ENCODE measurements at places on chromosomes 16 and 17. TPM values are rescaled to one million over a fixed set of nuclear protein-coding genes. Genes with fewer than 3 reads are reported as not detected.

HNF1B gene
- not detected for total RNA-seq

PPL gene
- 13.4 TPM for total RNA-seq

- DNase-seq = no peak
Observed at GRCh38 chr16:19008245-19009169, 24.8 kb downstream of the TMC7 start.

MXRA7 gene
- 104 TPM for total RNA-seq

RPH3AL gene
- 12.2 TPM for total RNA-seq

NOD2 gene
- 0.25 TPM for total RNA-seq

DNA sequence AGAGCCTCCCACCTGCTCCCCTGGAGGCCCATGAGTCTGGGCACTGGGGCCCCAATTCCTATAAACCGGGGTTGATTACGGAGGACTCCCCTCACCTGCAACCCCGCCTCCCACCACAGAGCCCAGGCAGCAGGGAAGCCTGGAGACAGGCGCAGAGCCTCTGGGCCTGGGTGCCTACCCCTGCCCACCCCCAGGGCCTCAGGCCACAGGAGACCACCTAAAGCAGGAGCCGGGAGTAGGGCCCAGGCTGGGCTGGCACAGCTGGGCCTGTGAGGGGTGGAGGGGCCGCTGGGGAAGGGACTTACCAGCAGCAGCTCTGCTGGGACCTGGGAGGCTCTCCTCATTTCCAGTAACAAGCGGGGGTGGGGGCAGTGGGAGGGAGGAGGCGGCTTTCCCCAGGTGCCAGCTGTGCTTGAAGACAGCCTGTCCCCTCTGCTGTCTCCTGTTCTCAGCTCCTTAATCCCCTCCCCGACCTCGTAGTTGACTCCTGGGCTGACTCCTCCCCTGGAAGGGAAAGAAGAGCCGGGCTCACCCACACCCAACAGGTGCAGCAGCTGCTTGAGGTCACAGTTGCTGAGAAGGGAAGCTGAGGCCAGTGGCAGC lies 46.8 kb downstream of the TMEM235 start:
- DNase-seq = no peak

TM4SF5 gene
- total RNA-seq = not detected

DNA sequence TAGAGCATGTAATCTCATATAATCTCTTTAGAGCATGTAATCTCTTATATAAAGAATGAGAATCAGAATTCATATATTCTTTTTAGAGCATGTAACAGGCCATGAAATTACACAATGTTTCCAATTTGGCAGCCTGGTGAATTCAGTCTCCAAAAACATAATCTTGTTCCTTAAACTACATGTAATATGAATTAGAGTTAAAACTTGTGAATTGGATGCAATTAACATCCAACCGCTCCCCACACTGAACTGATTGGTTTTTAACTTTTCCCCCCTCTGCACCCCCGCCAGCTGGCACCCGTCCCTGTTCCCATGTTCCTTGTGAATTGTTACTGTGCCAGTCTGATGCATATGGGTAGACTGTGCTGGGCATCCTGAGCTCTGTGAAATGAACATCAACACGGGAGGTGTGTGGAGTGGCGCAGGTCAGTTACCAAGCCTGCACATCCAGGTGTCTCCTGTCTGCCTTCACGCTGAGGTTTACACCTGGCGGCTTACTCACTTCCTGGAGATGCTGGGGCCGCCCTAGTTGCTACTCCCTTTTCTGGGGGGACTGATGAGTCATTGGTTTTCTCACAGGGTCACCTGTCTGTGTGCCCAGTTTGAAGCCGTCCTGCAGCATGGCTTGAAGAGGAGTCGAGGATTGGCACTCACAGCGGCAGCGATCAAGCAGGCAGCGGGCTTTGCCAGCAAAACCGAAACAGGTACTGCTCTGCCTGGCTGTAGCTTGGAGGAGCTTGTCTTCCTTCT lies 50.4 kb downstream of the SNX29 start:
- no peak for DNase-seq

DNA sequence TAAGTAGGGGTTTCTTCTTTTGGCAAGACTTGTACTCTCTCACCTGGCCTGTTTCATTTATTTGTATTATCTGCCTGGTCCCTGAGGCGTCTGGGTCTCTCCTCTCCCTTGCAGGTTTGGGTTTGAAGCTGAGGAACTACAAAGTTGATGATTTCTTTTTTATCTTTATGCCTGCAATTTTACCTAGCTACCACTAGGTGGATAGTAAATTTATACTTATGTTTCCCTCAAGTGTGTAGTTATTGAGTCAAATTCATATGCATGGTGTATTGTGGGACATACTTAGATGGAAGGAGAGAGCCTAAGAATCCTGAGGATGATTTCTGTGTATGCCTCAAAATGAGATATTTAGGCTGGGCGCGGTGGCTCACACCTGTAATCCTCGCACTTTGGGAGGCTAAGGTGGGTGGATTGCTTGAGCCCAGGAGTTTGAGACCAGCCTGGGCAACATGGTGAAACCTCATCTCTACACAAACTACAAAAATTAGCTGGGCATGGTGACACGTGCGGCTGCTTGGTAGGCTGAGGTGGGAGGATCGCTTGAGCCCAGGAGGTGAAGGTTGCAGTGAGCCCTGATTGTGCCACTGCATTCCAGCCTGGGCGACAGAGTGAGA lies 13.6 kb downstream of the TMEM98 start:
- DNase-seq = no peak

DNA sequence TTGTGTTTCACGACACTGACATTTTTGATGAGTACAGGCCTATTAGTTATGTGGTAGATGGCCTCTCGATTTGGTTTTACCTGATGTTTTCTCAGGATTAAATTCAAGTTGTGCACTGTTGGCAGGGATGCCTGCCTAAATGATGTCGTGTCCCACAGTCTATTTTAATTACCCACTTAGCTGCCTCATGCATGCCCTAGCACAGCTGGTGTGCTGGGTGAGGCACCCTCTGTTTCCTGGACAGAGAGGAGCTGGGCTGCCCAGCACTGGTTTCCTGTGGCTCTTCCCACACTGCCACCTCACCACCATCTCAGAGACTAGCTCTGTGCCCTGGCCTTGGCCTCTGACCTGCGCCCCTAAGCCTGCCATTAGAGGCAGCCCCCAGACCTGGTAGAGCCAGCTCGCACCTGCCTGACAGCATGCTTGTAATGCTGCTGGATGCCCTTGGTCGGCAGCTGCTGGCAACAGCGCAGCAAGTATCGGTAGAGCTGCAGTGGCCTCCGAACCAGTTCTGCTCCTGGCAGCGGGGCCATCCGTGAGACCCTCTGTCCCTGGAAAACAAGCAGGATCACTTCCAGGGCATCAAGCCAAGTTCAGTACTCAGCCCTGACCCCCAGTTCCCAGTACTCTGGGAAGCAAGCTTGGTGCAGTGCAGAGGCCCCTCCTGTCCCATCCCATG lies 10.9 kb downstream of the LYRM9 start:
- DNase-seq = no peak

- DNase-seq = no peak
Observed at GRCh38 chr16:20901068-20901435, 481 bp downstream of the LYRM1 start.
